Foreskin melanocyte (primary cell): ENCODE measurements at places on chromosomes 1 and 21.

DNA sequence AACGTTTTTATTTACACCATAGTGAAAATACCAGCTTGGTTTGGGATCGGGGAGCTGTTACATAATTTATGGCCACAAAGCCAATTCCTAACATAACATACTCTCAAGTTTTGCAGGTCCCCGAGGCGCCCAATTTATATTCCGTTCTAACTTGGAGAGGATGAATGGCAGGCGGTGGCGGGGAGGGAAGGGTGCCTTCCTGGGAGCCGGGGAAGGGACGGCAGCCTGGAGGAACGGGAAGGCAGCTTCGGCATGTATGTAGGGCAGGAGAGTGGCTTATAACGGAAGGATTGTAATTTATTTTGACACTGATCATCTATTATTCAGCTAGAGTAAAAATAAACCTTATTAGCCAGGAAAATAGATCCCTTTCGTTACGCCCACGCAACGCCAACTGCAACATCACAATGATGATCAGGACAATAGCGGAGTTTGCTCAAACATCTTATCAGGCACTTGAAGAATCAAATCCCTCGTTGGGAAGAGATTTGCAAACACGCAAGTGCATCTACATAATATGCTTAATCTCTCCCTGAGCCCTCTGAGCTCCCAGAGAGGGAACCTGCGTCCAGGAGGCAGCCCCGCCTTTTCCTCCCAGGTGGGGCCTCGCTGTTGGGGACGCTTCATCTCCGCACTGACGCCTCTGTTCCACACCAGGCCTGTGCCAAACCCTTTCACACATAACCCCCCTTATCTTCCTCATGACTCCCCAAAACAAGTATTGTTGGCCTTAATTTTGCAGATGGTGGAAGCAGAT lies 93.7 kb upstream of the C1orf174 start:
- DNase-seq: no peak

DNA sequence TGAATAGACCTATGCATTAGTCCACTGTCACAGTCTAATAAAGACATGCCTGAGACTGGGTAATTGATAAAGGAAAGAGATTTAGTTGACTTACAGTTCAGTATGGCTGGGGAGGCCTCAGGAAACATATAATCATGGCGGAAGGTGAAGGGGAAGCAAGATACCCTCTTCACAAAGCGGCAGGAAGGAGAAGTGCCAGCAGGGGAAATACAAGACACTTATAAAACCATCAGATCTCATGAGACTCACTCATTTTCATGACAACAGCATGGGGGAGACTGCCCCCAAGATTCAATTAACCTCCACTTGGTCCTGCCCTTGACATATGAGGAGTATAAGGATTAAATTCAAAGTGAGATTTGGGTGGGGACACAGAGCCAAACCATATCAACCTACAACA lies 59.4 kb downstream of the CAPN9 start:
- no peak for DNase-seq

- no peak for DNase-seq
These were observed 37.9 kb downstream of the DTL start for GRCh38 chr1:212073490-212073889.

DNA sequence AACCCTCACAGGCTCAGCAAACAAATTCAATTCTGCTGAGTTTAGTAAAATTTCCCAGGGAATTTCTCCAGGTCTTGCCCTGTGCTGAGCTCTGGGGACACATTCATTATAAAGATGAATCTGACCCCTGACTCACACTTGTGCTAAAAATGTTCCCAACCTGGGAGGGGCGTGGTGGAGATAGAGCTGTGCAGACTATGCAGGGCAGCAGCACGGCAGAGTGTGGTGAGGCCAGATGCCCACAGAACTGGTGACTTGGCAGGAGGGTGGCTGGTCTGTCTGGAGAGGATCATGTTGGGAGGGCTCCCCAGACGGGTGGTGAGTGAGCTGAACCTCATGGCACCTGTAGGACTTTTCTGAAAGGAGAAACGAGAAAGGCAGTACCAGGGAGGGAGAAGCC lies 31.6 kb downstream of the FAAH start:
- no peak for DNase-seq

- no peak for DNase-seq
These were observed 49.3 kb downstream of the RAB3GAP2 start for GRCh38 chr1:220222939-220223338.

GRCh38 chr1:33195556-33195955 lies 13.7 kb upstream of the TRIM62 start:
- DNase-seq: no peak

DNA sequence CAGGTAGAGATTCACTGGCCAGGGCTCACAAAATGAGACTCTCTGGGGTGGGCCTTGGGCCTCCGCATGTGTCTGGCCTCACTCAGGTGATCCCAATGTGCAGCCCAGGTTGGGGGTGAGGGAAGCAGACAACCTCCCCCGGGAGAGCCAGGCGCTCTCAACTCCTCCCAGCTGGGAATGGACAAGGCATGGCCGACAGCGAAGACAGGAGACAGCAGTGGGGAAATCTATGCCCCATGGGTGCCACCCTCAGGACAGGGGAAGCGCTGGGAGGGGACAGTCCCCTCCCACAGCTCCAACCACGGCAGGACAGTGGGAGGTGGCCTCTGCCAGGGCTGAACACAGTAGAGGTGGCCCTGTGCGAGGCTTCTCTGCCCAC lies 47.7 kb downstream of the PRDM15 start:
- DNase-seq: no peak

DNA sequence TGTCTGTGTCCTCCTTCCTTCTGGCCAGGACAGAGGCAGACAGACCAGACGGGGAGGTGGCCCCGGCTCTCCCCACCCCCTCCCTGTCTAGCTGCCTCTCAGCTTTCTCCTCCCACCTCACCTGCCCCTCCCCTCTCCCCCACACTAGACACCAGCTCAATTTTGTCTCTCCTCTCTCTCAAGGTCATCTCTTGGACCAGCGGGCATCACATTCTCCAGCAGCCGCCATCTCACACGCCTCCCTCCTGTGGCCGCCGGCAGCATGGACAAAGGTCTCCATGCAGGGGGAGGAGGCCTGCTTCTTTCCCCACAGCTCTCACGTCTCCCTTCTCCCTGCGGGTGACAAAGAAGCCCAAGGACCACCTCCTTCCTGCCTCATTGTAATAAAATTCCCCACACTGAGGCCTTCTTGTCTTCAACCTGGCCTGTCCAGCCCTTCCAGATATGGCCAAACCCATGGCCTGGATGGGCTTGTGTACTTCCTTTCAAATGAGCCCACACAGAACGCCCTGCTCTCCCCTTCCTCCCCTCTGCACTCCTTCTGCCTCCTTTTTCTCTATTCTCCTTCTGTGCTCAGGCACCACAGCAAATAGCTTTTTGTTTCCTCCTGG lies 14.6 kb downstream of the OPTC start:
- no peak for DNase-seq

GRCh38 chr21:45363921-45364467 lies 41.0 kb upstream of the COL18A1 start:
- DNase-seq: peak; percentile 98

GRCh38 chr1:54577612-54578011 lies 29.6 kb downstream of the ACOT11 start:
- peak; percentile 89 for DNase-seq

- no peak for DNase-seq
These were observed 595 bp downstream of the EXOC8 start for GRCh38 chr1:231337043-231337471.

- no peak for DNase-seq
These were observed 20.9 kb upstream of the RGL1 start for GRCh38 chr1:183783767-183784637.

- DNase-seq: no peak
These were observed 376.5 kb downstream of the LRRIQ3 start for GRCh38 chr1:73821520-73821919.

DNA sequence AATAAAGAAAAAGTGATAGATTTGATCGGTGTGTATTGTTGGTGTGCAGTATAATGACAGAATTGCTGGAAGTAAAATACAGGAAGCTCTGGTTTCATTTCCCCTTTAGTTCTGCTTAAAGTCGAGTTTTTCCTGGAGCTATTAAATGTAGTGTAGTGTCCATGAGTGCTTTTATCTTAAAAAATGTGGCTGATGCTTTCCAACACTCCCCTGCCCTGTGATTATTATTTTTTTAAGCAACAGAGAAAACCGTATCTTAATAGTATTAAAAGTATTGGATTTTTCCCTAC lies 1.1 kb downstream of the LGALS8 start:
- DNase-seq: no peak

GRCh38 chr1:175207971-175208370 lies 15.4 kb upstream of the KIAA0040 start:
- DNase-seq: no peak
